ENCODE measurements at places on chromosomes 7 and 10. TPM values are rescaled to one million over a fixed set of nuclear protein-coding genes. Genes with fewer than 3 reads are reported as not detected.

DNA sequence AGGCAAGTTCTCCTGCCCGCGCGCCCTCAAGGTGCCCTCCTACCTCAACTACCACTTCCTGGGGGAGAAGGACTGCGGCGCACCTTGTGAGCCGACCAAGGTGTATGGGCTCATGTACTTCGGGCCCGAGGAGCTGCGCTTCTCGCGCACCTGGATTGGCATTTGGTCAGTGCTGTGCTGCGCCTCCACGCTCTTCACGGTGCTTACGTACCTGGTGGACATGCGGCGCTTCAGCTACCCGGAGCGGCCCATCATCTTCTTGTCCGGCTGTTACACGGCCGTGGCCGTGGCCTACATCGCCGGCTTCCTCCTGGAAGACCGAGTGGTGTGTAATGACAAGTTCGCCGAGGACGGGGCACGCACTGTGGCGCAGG, 1.4 kb downstream of the FZD1 start:
- DNase-seq: no peak

GRCh38 chr10:17386616-17387075, 67.7 kb downstream of the ST8SIA6 start:
- no peak for DNase-seq

GRCh38 chr7:126780993-126781392, 471.7 kb downstream of the GRM8 start:
- DNase-seq: no peak

DNA sequence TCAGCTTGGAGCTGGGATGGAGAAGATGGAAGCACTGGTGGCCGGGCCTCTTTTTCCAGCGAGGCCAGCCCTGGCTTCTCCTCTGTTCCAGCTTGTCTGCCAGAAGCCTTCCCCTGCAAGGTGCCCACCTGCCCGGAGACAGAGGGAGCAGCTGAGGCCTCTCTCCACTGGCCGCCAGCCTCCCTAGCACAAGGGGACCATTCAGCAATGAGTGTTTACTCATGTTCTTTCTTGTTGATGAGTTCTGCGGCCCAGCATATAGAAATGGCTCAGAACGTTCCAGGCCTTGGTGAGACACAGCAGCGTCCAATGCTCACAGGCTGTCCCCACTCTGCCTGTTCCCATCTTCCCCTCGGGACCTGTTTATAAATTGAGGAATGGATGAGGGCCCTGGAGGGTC, 47.3 kb downstream of the CHST3 start:
- no peak for DNase-seq

GRCh38 chr10:127451628-127452027, 97.5 kb upstream of the NPS start:
- no peak for DNase-seq

DNA sequence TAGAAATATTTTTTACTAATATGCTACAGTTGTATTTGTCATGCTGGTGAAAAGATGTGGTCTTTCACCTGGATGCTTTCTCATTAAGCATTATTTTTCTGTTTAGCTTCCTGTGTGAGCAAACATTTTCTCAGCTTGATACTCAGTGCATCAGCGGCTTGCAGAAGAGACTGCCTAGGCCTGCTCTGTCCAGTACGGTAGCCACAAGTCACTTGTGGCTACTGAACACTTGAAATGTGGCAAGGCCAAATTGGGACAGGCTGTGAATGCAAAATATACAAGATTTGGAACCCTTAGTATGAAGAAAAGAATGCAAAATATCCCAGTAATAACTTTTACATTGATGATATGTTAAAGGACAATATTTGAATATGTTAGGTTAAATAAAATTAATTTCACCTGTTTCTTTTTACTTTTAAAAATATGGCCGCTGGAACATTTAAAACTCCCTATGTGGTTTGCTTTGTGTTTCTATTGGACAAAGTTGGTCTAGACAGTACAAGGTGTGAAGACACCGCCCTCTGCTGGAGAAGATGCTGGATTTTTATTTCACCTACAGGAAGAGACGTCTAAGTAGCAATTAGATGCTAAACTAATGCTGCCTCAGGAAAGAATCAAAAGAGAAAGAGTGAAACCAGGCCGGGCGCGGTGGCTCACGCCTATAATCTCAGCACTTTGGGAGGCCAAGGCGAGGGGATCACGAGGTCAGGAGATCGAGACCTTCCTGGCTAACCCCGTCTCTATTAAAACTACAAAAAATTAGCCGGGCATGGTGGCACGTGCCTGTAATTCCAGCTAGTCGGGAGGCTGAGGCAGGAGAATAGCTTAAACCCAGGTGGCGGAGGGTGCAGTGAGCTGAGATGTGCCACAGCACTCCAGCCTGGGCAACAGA, 5.3 kb downstream of the SRGN start:
- DNase-seq: peak; percentile 85

DNA sequence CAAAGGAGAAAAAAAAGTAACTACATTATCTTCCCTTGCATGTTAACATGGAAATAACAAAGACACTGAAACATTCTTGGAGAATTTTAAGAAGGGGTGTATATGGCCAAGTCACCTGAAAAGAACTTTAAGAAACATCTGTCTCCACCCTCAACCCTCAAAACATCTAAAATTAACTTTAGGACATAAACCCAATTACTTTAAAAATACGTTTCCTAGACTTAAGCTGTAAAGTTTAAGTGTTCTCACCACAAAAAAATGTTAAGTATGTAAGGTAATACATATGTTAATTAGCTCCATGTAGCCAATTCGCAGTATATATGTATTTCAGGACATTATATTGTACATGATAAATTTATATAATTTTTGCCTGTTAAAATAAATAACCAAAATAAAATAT, 71.1 kb upstream of the GLCCI1 start:
- no peak for DNase-seq

- no peak for DNase-seq
Observed at GRCh38 chr7:1201916-1202315, 30.8 kb upstream of the UNCX start.

DNA sequence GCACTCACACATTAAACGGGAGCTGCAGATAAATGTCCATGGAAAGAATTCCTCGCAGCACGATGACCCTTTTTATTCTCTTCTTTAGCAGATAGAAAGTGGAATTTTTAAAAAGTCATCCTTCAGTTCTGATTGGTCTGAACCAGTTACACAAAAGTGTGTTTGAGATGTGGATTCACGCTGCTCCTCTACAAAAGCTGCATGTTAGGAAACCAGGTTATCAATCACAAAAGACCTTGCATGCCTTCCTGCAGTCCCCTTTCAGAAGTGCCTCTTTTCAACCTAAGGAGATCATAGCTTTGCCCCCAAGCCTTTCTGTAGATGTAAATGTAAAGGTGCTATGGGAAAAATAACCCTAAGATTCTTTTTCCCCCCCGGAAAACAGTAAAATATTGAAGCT, 299.7 kb downstream of the PLXDC2 start:
- DNase-seq: no peak

DNA sequence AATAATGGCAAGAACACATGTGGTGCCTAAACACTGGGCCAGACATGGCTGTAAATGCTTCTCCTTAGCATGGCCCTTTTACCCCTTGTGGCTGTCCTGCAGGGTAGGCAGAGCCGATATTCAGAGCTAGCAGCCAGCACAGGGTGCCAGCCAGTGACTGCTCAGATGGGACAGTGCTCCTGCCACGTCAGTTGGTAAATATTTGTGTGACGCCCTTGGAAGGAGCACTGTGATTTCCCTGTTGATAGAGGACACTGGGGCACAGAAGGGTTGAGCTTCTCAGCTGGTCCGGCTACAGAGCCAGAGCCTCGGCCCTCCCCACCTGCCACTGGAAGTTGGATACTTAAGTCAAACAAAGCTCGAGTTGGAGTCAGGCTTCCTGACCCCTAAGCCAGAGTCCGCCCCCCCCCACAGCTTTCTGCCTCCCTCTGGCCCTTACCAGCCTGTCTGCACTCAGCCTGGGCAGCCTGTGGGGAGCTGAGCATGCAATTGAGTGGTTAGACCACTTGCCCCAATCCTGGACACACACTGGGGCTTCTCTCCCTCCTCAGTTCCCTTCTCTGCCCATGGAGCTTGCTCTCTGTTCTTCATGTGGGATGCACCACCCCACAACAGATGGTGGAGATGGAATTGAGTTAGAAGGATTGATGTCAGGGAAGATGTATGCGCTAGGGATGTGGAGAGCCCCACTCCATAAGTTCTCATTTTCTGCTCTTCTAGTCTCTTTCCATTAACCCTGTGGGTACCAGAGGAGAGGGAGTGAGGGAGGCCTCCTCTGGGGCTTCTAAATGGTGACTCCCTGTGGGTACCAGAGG, 350.8 kb downstream of the PLXNA4 start:
- no peak for DNase-seq

DNA sequence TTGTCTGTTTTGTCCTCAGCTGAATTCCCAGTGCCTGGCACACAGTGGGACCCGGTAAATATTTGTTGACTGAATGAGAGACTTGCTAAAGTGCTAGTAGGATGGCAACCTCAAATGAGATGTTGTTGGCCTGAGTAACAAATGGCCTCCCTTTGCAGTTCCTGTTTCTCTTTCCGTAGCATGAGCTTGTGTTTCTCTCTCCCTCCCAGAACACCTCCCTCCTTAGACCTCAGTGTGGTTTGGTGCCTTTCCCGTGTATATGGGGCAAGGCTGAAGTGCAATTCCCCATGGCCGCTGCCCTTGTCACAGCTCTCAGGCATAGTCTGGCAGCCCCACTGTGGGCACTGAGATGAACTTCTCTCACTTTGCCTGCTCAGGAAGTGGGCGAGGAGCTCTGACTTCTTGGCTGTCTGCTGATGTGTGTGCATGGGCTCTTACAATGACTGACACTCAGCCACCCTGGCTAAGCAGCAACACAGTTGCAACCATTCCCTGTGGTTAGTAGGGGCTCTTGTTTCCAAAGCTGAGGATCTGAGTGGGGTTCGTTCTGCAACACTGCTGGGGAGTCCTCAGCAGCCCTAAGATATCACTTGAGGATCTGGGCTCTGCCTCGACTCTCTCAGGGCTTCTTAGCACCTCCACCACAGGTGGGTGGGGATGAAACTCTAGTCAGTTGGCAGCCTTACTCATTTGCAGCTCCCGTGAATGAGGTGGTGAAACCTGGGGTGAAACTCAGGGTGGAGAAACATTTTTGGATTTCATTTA, 136.1 kb downstream of the ICA1 start:
- peak; percentile 55 for DNase-seq

GRCh38 chr7:46589286-46589685, 668.2 kb upstream of the IGFBP3 start:
- no peak for DNase-seq

GRCh38 chr10:97321804-97322190, 2.7 kb downstream of the FRAT1 start:
- no peak for DNase-seq

- no peak for DNase-seq
Observed at GRCh38 chr10:26475386-26475785, 37.2 kb downstream of the APBB1IP start.

DNA sequence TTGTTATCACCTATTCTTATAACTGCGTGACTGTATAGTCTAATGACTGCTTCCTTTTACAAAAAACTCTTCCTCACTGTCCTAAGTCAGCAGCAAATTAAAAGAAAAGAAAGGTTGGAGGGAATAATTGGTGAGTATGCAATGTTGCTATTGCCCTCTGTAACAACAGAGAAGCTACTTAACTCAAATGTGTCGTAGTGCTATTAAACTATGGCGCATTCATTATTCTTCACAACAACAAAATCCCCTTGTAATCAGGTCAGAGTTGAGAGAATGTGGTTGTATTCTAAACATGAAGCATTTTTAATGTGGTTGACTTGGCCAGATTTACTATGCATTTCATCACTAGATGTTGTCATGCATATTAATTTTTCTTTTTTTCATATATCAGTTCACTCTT, 897.8 kb upstream of the PHF14 start:
- no peak for DNase-seq

DNA sequence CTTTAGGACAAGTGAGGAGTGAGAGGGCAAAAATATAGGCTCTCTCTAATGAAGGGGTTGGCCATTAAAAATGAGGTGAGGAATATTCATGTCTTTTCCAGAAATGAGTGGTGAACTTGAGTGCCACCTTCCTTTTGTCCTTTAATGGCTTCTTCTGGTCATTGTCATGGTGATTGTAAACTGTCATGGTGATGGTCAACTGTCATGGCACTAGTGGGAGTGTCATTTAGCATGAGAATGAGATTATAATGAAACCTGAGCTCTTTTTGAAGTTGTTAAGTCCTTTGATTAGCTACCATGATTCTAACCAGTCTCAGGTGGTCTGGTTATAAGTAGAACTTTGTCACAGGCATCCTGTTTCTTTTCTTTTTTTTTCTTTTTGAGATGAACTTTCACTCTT, 524.4 kb downstream of the NEBL start:
- DNase-seq: no peak

- no peak for DNase-seq
Observed at GRCh38 chr10:104197364-104197763, 34.8 kb downstream of the CFAP43 start.

GRCh38 chr10:4102802-4103344, 317.9 kb upstream of the KLF6 start:
- DNase-seq: no peak

GRCh38 chr7:92632791-92633190, 42.6 kb upstream of the FAM133B start:
- no peak for DNase-seq

DNA sequence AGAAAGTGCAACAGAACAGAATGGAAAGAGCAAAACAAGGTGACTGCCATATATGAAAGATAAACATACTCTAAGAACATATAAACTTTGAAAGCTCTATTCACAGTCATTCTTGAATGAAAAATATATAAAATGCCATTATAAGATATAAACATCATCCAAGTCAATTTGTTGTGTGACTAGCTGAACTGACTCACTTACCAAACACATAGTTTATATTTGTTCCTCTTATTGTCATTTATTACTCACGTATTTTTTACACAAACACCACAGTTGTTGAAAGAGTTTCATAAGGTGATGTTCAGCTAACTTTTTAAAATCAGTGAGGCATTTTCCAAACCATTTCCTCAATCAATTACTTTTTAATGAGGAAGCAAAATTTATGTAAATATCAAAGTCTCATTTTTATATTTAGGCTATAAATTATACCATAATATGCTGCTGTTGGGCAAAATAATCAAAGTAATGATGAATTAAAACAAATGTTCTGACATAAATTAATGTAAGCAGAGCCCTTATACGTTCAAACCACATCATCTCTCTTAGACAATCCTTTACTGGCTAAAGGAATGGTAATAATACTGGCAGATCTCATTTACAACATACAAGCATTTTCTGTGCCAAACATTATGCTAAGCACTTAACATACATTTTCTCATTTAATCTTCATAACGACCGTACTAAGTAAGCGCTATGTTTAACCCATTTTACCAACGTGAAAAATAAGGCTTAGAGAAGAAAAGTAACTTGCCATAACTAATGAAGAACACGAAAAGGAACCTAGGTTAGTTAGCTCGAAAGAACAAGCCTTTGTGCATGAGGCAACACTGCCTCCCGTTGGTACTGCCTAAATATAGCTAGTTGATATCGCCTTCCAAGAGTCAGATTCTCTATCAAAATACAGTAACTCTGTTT, 7.3 kb downstream of the LRRN3 start:
- DNase-seq: peak; percentile 30

The C10orf143 gene
- total RNA-seq: 1.3 TPM

The SLC26A5 gene
- not detected for total RNA-seq

The PLCE1 gene
- under 0.01 TPM for total RNA-seq

The GATA3 gene
- total RNA-seq: 2.2 TPM

The SPDYE6 gene
- not detected for total RNA-seq

The RSU1 gene
- 35.5 TPM for total RNA-seq

The LLCFC1 gene
- not detected for total RNA-seq

The LARP4B gene
- 49.8 TPM for total RNA-seq
